ENCODE measurements at places on chromosomes 7 and 10.

DNA sequence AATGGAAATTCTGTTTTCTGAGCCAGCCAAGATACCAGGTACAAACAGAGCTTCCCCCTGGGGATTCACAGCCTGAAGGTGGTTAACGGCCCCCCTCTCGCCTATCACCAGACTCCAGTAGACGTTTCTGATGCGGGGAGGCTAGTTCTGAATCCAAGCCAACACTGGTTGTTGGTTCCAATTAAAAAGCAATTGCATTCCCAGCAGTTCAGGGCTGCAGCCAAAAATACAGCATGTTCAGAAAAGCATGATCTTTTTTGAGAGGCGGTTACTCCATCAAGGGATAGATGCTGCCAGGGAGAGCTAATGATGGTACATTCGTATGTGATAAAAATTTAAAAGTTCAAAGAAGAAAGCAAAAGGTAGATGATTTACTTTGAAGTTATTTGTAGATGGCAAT, 481.0 kb downstream of the GALNT17 start:
- DNase-seq: peak; percentile 73

DNA sequence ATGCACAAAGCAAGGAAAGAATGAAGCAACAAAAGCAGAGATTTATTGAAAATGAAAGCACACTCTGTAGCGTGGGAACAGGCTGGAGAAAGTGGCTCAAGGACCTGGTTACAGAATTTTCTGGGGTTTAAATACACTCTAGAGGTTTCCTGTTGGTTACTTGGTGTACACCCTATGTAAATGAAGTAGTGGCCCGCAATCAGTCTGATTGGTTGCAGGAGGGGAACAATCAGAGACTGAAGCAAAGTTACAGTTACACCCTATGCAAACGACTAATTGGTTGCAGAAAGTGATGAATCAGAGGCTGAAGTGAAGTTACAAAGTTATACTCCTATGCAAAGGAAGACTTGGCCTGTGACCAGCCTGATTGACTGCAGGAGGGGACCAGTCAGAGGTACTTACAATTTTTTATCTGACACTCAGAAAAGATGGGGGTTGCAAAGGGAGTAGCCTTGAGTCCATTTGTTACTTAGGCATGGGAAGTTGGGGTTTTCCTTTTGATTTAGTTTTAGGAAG, 3.6 kb upstream of the MTPN start:
- peak; percentile 72 for DNase-seq

DNA sequence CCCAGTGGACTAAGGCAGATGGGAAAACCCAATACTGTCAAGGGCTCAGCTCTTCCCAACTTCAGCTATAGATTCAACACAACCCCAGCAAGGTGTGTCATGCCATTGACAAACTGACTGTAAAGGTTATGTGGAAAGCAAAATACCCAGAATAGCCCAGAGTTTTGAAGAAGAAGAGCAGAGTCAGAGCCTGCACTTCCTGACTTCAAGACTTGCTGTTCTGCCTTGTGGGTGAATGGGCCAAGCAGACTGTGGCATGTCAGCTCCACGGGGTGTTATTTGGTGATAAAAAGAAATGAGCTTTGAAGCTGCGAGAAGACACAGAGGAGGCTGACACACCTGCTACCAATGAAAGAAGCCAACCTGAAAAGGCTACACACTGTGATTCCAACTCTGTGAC, 89.7 kb downstream of the NKX6-2 start:
- no peak for DNase-seq

DNA sequence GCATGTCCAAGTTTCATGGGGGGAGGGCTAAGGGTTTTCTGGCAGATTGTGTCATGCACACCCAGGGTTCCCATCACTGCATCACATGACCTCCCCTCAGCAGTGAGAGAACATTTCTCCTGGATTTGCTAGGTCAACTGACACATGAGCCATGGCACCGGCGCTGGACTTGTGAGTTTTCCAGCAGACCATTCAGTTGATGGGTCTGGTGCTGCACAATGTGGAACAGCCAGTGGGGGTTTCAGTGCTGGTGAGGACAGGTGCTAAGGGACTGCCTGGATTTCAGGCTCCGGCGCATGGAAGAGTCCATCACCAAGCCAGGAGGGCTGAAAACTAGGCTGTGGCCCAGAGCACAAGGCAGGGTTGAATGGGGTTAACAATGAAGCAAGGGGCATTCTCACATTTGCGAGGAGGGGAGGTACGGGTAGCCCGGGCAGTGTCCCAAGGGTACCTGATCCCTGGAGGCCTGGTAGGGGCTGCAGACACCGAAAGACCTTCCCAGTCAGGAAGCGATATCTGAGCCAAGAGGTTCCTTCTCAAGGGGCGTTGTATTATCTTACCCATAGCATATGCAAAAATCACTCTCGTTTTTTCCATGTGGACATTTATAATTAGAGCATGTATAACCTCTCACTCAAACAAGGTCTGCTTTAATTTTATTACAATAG, 203.0 kb downstream of the TNS3 start:
- DNase-seq: no peak

DNA sequence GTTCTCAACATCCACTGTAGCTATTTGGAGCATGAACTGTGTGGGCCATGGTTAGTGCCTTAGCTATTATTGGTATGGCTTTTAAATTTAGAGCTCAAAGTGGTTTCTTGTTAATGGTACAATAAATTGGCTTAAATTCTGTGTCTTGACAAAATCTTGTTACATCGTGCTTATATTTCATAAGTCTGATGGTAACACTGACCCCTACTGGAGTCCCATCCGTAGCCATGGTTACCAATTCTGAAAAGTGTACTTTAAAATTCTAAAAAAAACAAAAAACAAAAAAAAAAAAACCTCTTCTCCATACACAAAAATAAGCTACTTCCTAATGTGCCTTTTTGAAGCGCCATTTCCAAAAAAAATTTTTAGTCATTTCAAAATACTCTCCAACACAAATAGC, 6.4 kb upstream of the RPP30 start:
- no peak for DNase-seq

- no peak for DNase-seq
These were observed 224.7 kb downstream of the INHBA start for GRCh38 chr7:41478187-41478586.

DNA sequence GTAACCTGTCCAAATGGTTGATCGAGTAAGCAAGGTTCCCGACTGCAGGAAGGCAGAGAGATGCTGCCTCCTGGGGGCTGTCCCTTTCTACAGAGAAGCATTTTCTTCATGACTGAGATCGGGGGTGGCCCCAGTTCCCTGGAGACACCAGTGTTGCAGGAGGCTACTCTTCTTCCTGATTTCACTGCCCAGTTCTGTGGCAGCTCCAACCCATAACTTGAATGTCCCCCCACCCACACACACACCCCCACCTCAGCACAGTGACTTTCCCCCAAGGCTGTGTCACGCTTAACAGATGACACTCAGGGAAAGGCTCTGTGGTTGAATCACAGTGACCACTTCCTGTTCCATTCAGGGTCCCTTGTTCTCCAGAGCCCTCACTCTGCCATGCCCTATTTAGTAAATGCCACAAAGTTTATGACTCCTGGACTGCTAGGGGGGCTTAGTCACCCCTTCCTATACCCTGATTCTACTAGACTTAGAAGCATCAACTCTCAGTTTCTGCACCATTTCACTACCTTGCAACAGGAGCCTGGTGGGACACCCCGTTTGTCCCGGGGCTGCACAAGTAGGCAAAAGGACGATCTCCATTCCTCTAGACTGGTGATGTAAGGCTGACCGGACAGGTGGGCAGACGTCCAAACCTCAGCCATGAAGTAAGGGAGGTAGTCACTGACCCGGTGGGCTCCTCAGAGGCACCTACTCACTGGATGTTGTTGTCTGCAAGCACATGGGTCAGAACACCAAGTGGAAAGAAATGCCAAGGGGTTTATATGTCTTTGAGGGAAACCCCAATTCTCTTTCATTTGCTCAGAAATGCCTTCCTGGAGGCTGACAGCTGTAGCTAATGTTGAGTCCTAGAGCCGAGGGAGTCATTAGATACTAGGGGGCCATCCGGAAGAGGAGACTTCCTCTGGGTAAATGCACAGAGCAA, 31.3 kb upstream of the SMC3 start:
- no peak for DNase-seq

DNA sequence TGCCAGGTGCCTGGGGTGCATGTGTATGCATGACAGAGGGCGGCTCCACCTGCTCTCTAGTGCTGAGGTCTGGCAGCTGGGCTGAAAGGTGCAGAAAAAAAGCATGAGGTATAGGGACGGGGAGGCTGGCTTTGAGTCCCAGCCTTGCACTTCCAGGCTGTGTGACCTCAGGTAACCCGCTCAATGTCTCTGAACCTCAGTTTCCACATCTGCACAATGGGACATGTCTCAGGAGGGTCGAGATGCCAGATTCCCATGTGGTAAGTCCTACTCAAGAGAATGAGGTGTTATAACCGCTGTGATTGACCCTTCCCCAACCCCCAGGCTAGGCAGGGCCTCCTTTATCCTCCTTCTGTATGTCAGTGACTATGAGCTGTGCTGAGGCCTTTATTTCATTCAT, 48.8 kb downstream of the ARHGAP22 start:
- no peak for DNase-seq

- DNase-seq: no peak
These were observed 736.2 kb downstream of the PARD3 start for GRCh38 chr10:34078745-34079470.

GRCh38 chr10:44927352-44927751, 16.2 kb downstream of the TMEM72 start:
- no peak for DNase-seq

- DNase-seq: no peak
These were observed 65.3 kb downstream of the CARD11 start for GRCh38 chr7:2978408-2978807.

DNA sequence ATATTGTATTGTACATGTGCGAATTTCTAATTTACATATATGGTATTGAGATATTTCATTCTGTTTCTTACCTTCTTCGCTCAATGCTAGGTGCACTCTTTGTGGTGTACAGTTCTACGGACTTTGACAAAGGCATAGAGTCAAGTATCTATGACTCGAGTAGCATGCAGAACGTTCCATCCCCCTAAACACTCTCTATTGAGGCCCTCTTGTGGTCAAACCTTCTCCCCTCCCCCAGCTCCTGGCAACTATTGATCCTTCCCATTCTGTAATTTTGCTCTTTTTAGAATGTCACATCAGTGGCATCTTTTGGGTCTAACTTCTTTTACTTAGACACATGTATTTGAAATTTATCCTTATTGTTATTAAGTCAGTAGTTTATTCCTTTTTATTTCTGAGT, 30.7 kb upstream of the GDF10 start:
- DNase-seq: no peak

All from fibroblast of skin of left biceps (primary cell).